Activated gamma-delta T cell treated with Interleukin-2 at 50 U/mL for 16 hours (primary cell): ENCODE measurements at places on chromosomes 3 and 15.

DNA sequence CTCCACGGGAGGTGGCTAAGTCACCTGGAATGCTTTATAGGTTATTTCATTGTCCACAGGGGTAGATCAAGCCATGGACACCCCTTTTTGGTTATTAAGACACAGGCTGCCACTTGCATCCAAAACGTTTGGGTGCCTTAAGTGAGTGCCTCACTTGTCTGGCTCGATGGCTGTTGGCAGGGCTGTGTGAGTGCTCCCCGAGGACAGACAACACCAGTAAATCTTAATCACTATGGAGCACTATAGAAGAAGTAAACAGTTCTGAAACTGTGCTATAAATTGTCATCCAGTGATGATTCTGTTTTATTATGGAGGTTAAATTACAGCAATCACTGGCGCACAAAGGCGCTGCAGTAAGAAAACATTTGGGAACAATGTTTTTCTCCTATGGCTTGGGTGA, 215.5 kb downstream of the CACNA2D3 start:
- DNase-seq: no peak

GRCh38 chr3:12655701-12656100, 8.2 kb downstream of the RAF1 start:
- DNase-seq: no peak

DNA sequence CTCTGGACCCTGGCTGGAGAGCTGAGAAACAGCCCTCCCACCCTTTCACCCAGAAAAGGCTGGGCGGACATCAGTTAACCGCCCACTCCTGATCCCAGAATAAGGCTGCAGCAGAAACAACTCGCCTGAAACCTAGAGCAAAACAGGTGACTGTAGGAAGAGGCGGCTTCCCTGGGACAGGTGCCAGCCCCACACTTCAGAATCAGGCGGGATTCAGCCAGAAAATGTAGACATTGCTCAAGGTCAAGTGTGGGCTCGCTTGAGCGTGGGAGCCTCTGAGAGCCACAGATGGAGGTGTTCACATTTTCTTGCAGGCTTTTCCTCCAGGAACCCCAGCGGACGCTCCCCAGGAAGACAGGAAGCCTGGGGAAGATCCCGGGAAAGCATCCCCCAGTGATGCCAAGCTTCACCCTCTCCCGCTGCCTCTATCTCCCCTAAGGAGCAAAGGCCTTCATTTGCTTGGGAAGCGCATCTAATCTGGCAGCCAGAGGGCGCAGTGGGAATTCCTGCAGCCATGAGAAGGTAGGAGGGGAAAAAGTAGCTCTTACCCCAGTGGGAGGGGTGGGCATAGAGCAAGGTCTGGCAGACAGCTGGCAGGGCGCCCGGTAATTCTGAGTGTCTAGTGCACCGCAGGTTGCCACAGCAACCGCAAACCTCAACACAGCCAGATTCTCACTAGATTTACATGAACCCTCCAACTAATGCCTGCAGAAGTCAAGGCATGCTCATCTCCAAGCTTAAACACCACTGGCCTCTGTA, 77.7 kb downstream of the OCA2 start:
- no peak for DNase-seq

DNA sequence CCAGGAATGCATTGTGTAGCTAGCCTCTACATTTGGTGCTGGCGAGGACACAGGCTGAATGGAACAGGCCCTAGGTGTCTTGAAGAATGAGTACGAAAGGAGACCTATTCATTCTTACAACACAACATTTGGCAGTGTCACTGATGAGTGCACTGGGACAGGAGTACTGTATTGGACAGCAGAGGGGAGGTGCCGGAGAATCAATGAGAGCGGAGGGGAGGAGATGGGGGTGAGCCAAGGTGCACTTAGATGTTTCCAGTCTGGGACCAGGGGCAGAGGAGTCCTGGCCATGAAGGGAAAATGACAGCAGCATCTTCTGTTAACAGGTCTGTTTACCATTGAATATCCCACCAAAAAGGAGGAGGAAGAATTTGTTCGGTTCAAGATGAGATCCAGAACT, 53.2 kb downstream of the C3orf20 start:
- DNase-seq: no peak

DNA sequence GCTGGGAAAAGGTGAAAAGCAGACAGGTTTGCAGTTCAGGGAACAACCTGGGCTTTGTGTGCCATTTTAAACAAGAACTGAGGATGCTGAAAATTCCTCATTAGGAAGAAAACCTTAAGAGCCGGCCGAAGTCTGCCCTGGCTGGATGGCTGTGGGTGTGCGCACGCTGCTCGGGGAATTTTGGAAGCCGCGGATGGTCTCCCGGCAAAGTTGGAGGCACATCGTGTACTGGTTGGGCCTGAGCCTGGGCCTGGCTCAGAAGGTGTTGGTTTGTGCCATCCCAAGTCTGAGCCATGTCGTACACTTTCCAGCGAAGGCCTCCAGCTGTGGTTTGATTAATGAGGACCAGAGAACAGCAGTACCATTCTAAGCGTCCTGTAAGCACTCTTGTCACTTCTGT, 188.2 kb downstream of the ATP10A start:
- no peak for DNase-seq

DNA sequence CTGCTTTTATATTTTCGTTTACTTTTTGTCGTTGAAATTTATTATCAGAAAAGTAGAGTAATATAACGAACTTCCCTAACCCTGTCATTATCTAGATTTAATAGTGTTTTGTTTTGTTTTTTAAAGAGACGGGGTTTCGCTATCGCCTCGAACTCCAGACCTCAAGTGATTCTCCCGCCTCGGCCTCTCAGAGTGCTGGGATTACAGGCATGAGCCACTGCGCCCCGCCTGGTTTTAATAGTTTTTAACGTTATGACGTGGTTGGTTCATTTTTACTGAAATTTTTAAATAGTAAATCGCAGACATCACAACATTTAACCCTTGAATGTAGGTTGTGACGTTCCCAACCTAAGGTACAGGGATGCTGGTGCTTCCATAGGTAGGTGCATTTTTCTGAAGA, 1.0 kb downstream of the NGRN start:
- DNase-seq: no peak

DNA sequence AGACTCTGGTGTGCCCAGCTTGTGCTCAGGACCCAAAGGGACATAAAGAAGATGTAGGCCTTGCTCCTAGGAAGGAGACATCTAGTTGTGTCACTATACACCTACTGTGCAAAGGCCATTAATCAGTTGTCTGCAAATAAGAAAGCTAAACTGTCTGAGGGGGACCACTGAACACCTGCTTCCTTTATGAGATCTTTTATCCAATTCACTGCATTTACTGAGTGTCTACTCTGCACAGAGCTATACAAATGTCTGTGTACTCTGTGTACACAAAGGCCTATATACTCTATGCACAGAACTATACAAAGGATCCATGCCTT, 124.8 kb downstream of the CTNNB1 start:
- no peak for DNase-seq

DNA sequence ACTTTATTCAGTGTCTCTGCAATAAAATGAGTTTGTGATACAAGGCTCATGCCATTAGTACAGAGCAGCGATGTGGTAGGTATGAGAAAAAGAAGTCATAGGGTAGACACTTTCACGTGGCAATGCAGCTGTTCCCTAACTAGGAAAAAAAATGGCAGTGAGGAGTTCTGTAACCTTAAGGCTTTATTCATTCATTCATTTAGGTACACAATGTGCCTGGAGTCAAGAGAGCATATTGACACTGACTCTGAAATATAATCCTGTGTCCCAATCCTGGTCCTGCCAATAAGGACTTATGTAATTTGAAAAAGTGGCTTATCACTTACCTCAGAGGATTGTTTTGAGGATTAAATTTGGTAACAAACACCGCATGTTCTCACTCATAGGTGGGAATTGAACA, 173.0 kb upstream of the AZI2 start:
- DNase-seq: no peak

DNA sequence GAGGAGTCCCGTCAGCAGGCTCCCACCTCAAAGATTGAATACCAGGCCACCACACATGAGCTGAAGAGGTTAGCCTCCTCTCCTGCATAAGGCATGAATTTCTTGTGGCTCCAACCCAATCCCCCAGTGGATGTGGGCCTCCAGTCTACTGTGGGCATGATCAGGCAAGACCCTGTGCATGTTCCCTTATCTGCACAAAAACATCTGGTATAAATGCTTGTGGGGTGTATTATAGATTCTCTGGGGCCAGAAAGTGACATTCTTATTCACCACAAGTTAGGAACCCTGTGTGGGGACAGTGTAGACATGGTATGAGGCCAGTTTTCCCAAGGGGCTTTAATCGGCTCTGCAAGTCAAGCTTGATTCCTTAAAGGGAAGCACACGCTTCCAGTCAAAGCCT, 18.2 kb upstream of the UBP1 start:
- DNase-seq: no peak

- no peak for DNase-seq
Observed at GRCh38 chr3:81716870-81717509, 44.5 kb downstream of the GBE1 start.

- DNase-seq: no peak
Observed at GRCh38 chr3:39015418-39015817, 36.3 kb downstream of the SCN11A start.

GRCh38 chr15:101486696-101487459, 2.6 kb downstream of the PCSK6 start:
- no peak for DNase-seq
